NCI-H1092 (cell line): ENCODE measurements at places on chromosomes 12 and 14.

- no peak for DNase-seq
These were observed 67.3 kb upstream of the EGLN3 start for GRCh38 chr14:34018125-34018524.

DNA sequence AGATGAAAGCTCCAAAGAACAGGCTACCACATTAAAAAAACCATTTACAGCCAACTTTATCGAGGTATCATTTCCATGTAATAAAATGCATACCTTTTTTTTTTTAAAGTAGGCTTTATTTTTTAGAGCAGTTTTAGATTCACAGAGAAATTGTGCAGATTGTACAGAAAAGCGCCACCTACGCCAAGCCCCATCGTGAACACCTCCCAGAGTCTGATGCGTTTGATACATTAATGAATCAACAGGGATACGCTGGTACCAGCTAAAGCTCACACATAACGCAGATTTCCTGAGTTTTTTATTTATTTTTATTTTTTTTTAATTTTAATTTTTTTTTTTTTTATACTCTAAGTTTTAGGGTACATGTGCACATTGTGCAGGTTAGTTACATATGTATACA, 129.9 kb downstream of the KIF26A start:
- no peak for DNase-seq

DNA sequence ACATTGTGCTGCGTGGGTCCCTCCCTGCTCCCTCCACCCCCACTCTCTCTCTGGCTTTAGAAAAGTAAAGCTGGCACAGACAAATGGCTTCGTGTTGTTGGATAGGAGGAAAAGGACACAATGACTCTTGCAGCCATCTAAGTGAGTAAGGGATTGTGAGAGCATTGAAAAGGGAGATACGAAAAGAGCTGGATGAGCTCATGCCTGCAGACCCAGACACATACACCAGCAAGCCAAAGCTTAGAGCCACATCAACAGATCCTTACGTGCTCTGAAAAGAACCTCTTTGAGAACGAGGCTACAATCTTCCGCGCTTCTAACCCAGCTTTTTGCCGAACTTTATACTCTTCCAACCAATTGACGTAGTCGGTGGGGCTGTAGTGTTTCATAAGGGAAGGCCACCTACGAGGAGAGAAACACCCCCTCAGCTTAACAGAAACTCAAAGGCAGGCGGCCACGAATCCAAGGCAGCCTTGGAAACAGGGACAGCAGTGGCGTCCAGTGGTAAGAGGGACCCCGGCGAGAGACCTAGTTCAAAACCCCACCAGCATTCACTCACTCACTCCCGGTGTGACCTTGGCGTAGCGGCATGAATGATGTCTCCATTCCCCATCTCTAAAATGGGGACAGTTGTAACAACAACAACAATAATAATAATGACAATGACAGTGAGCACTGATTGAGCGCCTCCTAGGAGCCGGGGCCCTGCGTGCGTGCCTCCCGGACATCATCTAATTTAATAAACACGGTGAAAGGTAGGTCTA, 1.1 kb downstream of the FBXO21 start:
- no peak for DNase-seq

GRCh38 chr14:91244501-91244901, at the start of gene GPR68:
Gene GPR68, minus strand, starts transcription at chr14:91244704. Its CDS starts 9,654 bp downstream, at chr14:91235050.
- peak; percentile 56 for DNase-seq

DNA sequence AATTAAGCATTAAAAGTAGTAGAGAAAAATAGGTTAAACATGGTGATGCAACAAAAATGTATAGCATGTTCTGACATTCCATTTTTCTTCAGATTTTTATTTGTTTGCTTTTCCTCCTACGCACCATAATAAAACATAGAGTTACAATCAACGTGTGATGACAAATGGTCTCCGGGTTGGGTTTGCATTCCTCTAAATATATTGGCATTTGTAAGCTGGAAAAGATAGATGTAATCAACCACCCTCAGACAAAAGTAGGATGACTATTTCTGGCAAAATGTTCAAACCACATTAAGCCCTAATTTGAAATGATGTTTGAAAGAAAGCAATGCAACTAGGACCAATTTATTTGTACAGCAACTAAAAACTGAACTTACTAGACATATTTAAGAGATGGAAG, 58.4 kb downstream of the SLC25A21 start:
- no peak for DNase-seq

DNA sequence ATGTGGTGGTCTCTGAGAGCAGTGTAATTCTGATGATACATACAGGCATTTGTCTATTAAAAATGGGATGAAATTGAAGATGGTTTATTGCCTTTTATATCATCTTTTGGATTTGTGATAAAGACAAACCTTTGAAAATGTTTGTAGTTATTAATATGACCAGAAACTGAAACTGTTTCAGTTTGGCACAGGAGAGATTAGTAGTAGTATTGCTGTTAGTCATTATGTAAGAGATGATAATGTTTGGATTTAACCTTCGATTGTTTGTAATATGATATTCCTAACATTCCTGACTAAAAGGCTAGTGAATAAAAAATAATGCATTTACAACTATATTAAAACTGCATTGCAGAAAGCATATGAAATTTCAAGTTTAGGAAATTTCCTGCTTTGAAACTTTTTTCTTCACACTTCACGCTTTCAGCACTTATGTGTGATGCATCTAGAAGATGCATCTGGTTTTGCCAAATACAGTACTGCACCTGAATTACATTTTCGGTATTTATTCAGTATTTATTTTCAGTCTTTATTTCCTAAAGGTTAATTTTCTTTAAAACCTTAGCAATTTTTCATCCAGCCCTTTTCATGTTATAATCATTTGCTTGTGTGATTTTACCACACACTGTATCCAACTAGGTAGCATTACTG, 25.5 kb downstream of the ADIPOR2 start:
- no peak for DNase-seq

- DNase-seq, result no peak
These were observed 109.0 kb downstream of the ESR2 start for GRCh38 chr14:64185184-64185583.

GRCh38 chr12:115872919-115873357, 404.6 kb downstream of the MED13L start:
- DNase-seq, result no peak

DNA sequence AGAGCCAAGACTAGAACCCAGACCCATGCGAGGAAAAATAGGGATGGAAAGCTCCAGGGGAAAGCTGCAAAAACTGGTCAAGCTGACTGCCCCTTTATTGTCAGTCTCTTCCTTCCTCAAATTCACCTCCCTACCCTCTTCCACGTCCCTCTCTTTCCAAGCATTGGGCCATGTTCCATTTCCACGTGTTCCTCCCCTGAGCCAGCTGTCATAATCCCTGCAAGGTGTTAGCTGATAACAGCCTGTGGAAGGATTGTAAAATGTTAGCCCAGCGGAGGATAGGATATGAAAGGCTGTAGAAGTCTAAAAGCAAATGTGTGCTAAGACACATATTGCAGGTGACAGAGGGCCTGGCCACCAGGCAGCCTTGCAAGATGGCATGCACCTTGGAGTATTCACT, 88.0 kb upstream of the MAX start:
- DNase-seq, result no peak

GRCh38 chr14:56328021-56328420, 209.8 kb downstream of the PELI2 start:
- DNase-seq, result no peak

GRCh38 chr14:78519863-78520262, 349.7 kb downstream of the NRXN3 start:
- no peak for DNase-seq

GRCh38 chr14:22475381-22475780, 113.6 kb downstream of the DAD1 start:
- no peak for DNase-seq

GRCh38 chr14:22095860-22096513, 422.4 kb upstream of the OR4E1 start:
- DNase-seq, result no peak

- no peak for DNase-seq
These were observed 68.2 kb downstream of the PLEKHG3 start for GRCh38 chr14:64772397-64772950.

GRCh38 chr12:16603916-16604575, 1.9 kb downstream of the LMO3 start:
- DNase-seq, result peak; percentile 72
